Adipose tissue (tissue), 3 donors: ENCODE measurements at places on chromosomes 6 and 20. TPM values are rescaled to one million over a fixed set of nuclear protein-coding genes. Genes with fewer than 3 reads are reported as not detected.

TMEM14A gene
- 16.9 TPM for polyA plus RNA-seq

PI16 gene
- polyA plus RNA-seq: 34.3 TPM

PCK1 gene
- 49.9 TPM for polyA plus RNA-seq

FAM83C gene
- not detected for polyA plus RNA-seq

KHDRBS2 gene
- polyA plus RNA-seq: not detected

GPR63 gene
- polyA plus RNA-seq: 0.34 TPM

TXNDC5 gene
- polyA plus RNA-seq: 88.6 TPM

SDCBP2 gene
- polyA plus RNA-seq: 15.4 TPM

FAM162B gene
- 9.9 TPM for polyA plus RNA-seq

SPATS1 gene
- not detected for polyA plus RNA-seq

TAF4 gene
- polyA plus RNA-seq: 4.5 TPM

SPEF1 gene
- 0.71 TPM for polyA plus RNA-seq

PSORS1C2 gene
- not detected for polyA plus RNA-seq

EYS gene
- 0.21 TPM for polyA plus RNA-seq

MDN1 gene
- 8.9 TPM for polyA plus RNA-seq

POM121L2 gene
- not detected for polyA plus RNA-seq

MBOAT1 gene
- 2.6 TPM for polyA plus RNA-seq

PRSS16 gene
- polyA plus RNA-seq: 32.4 TPM

KCNS1 gene
- polyA plus RNA-seq: 0.01 TPM

PTCHD4 gene
- polyA plus RNA-seq: 0.10 TPM

BPIFA2 gene
- polyA plus RNA-seq: not detected

C6orf15 gene
- polyA plus RNA-seq: not detected

FERMT1 gene
- 1.4 TPM for polyA plus RNA-seq

HLA-DOB gene
- 0.58 TPM for polyA plus RNA-seq
